RPMI7951 (cell line): ENCODE measurements at places on chromosomes 3 and 15. TPM values are rescaled to one million over a fixed set of nuclear protein-coding genes. Genes with fewer than 3 reads are reported as not detected.

GRCh38 chr3:120348991-120349854 lies at the start of gene LRRC58:
LRRC58 (minus strand) TSS chr3:120349354; CDS start chr3:120349243, 111 bp downstream.
- peak; percentile 96 for DNase-seq

DNA sequence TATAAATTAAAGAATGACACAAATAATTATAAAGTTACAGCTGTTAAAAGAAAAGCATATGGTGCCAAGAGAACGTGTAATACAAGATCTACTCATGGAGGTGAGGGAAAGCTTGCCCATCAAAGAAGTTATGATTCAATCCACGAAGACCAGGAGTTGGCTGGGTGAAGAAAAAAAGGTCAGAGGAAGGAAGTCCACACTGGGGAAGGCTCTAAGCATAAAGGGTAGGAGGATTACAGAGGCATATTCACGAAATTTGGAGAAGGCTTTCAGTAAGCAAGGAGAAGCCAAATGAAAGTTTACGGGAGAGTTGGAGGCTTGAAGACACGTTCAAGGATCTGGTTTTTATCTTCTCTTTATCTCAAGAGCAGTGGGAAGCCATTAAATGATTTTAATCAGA lies 1.8 kb upstream of the TGFBR2 start:
- DNase-seq = no peak

- no peak for DNase-seq
Observed at GRCh38 chr3:100811779-100812507, 102.6 kb downstream of the TFG start.

DNA sequence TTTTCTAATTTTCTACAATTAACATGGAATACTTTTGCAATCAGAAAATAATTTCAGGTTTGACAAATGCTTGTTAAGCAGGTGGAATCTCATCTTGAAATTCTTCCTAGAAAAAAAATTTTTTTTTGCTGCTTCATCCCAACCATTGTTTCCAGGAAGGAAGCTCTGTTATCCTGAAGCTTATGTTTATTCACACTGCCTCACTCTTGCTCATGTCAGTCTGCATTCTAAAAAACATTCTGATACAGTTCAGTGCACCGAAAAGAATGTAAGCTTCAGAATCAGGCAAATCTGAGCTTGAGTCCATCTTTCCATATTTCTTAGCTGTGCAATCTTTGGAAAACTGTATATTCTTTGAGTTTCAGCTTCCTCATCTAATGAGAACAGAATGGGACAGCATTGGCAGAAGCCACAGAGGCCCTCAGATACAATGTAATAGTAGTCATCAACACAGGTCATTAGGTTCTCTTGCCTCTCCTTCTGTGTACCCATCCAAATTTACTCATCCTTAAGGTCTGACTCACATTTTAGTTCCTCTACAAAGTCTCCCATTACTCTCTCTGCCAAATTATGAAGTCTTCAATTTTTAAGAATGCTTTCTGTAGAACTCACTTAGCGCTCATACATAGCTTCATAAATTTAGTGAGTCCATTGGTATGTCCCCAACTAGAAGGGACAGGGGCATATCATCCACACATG lies 881.8 kb upstream of the NR2F2 start:
- no peak for DNase-seq

DNA sequence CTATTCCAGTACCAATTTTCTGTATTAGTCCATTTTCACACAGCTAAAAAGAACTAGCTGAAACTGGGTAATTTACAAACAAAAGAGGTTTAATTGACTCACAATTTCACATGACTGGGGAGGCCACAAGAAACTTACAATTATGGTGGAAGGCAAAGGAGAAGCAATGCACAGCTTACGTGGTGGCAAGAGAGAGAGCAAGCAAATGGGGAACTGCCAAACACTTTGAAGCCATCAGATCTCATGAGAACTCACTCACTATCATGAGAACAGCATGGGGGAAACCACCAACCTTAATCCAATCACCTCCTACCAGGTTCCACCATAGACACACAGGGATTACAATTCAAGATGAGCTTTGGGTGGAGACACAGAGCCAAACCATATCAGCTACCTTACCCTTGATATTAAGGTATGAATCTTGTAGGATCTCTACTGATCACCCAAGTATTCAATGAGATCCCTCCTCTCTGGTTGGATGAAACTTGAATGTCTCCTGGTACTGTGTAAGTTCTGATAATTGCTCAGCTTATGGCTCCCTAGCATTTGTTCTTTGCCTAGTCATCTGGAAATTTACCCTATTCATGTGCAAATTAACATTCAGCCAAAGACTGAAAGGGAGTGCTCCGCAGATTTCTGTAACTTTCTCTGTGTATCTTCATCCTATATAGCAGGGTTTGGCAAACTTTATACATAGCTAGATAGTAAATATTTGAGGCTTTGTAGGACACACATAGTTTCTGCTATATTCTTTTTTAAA lies 38.9 kb downstream of the MYL3 start:
- no peak for DNase-seq

GRCh38 chr3:113153499-113154107 lies 57.8 kb upstream of the BOC start:
- no peak for DNase-seq

DNA sequence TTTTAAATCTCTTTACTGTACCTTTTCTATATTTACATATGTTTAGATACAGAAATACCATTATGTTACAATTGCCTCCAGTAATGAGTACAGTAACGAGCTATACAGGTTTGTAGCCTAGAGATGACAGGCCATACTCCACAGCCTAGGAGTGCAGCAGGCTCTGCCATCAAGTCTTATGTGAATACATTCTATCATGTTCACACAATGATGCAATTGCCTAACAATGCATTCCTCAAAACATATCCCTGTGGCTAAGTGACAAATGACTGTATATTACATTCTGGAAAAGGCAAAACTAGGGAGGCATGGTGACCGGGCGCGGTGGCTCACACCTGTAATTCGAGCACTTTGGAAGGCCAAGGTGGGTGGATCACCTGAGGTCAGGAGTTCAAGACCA lies 192.4 kb upstream of the IGF1R start:
- DNase-seq = no peak

- no peak for DNase-seq
Observed at GRCh38 chr3:134543113-134543512, 57.3 kb downstream of the CEP63 start.

GRCh38 chr3:52364322-52365035 lies 48.4 kb downstream of the DNAH1 start:
- DNase-seq = no peak

DNA sequence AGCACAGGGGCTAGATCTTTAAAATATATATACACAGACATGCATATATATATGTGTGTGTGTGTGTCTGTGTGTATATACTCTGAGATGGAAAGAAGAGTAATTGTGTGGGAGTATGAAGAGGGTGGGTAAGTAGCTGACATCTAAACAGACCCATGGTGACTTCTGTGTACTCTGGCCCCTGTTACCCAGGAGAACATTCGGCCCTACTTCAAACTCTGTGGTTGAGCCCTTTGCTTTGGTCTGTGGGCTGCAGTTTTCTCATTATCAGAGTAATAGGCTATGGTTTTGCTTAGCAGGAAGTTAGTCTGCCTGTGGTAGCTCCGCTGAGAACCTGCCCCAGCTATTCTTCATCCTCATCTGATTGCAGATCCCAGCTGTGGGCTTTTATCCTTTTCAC lies 141.4 kb downstream of the RBPMS2 start:
- DNase-seq = no peak

- DNase-seq = no peak
Observed at GRCh38 chr3:112813723-112814171, 32.9 kb downstream of the CD200R1L start.

DNA sequence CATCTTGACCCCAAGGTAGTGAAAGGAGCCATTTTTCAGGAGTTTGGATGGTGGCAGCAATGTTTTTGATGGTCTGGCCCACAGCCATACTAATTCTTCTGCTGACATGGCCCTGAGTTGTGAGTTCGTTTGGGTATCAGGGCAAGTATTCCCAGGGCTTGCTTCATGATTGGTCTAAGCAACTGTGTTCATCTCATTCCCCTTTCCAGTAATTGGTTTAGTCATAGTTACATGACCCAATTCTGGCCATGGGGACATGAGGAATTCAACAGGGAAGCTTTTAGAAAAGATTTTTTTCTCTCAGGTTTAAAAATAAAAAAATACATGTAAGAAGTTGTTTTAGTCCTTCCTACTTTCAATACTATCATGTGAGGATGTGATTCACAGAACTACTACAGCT lies 150.5 kb upstream of the NPHP3 start:
- no peak for DNase-seq

GRCh38 chr3:152121270-152121636 lies 147.5 kb upstream of the MBNL1 start:
- peak; percentile 74 for DNase-seq

DNA sequence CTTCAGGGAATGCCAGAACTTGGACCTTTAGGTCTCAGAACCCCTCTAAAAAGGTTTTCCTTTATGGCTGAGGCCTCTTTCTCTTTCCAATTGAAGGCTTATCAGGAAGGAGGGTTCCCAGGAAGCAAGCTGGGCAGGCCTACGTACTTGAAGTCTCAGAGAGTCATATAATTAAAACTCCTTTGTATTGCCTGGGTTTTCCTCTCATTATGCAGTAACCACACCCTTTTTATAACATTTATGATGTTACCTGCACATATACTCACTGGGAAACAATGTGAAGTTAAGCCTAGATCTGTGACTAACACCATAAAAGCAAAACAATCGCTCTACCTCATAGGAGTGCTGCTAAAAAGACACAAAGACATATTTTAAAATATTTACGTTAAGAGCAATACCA lies 27.3 kb downstream of the SERP1 start:
- DNase-seq = no peak

- DNase-seq = peak; percentile 76
Observed at GRCh38 chr3:108477511-108478147, 32.8 kb downstream of the MYH15 start.

DNA sequence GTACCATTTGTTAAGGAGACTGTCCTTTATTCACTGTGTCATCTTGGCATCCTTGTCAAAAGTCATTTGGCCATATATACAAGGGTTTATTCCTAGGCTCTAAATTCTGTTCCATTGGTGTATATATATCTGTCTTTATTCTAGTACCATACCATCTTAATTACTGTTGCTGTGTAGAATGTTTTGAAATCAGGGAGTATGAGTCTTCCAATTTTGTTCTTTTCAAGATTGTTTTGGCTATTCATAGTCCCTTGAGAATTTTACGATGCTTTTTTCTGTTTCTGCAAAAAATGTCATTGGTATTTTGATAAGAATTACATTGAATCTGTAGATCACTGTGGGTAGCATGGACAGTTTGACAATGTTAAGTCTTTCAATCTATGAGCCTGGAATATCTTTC lies 28.7 kb downstream of the PFN2 start:
- no peak for DNase-seq

DNA sequence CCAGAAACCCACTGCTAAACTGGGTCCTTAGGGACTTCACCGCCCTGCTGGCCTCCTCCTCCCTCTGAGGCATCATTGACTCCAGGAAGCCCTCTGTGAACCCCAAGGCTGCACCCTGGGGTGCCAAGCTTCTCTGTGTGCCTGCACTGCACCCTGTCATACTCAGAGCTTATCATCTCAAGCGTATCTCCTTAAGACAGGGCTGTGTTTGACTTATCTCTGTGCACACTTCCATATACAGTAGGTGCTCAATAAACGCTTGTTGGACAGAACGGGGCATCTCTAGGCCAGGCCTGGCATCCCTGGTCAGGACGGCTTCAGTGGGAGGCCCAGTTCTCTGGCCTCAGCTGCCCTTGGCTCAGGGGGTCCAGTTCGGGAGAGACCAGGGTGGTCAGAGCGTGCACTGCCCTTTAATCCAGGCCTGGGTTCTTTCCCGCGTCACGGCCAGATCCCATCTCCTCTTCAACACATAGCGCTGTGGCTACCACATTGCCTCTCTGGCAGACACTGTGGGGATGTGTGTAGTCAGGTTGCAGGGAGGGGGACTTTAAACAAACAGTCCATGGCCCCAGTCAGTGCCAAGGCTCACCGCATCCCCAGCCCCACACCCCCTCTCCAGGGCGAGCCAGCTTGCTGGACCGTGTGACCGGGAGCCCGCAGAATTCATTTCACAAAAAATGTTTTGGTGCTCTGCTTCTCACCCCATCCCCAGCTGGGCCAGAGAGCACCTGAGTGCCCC lies 33.4 kb downstream of the MAGEF1 start:
- no peak for DNase-seq

- DNase-seq = peak; percentile 53
Observed at GRCh38 chr15:90264671-90265070, 801 bp upstream of the NGRN start.

Gene CCDC39
- not detected in 2 replicates for total RNA-seq

Gene ISG20
- total RNA-seq = 7.8 and 8.3 TPM in 2 replicates

Gene A4GNT
- total RNA-seq = not detected in 2 replicates

Gene TMEM212
- total RNA-seq = not detected in 2 replicates

Gene SERPINI2
- not detected in 2 replicates for total RNA-seq

Gene PDIA5
- total RNA-seq = 31.2 and 33.1 TPM in 2 replicates

Gene TEX55
- not detected in 2 replicates for total RNA-seq

Gene TF
- 0.96 TPM in 1 of 2 replicates, not detected in the other for total RNA-seq

Gene ISLR
- total RNA-seq = 2.5 and 8.8 TPM in 2 replicates

Gene KNG1
- total RNA-seq = not detected in 2 replicates

Gene AHSG
- total RNA-seq = not detected in 2 replicates

Gene RETNLB
- not detected in 2 replicates for total RNA-seq

Gene ADAMTS17
- 1.6 and 2.7 TPM in 2 replicates for total RNA-seq

Gene HAUS2
- total RNA-seq = 42.1 and 59.8 TPM in 2 replicates
